Kidney glomerular epithelial cell (primary cell): ENCODE measurements at places on chromosomes 3 and 15.

- no peak for DNase-seq
These were observed 507.4 kb downstream of the TAFA4 start for GRCh38 chr3:68424796-68425460.

GRCh38 chr3:158909870-158910269, 108.0 kb downstream of the MFSD1 start:
- DNase-seq, result no peak

DNA sequence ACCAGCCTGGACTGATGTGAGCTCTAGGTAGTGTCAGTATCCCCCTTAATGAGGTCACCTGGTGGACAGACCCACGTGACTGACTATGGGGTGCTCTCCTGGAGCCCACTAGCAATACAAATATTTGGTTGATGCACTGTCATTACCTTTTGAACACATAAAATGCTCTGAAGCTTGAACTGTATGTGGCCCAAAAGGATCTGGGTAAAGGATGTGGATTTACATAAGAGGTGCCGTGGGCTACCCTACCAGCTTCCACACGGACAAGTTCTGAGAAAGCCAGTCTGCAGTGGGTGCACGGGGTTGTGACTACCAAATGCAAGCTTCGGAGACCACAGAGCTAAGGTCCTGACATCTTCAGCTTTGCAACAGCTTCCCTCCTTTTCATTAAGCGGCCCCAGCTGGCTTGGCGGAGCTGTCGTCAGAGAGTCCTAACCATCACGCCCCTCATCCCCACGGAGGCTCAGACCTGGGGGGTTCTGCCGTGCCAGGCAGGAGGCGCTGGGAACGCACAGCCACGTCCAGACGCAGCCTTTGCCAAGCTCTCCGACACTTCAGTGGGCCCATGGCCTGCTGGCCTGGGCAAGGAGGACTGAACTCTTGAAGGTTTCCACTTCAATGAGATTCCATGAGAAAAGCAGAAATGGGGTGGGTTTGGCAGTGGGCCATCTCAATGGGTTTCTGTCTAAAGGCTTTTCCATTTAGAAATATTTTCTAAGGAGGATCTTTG, 228.3 kb downstream of the ADAMTS17 start:
- no peak for DNase-seq

GRCh38 chr3:156648086-156648485, 26.3 kb upstream of the TIPARP start:
- peak; percentile 78 for DNase-seq

- DNase-seq, result no peak
These were observed 11.3 kb upstream of the XRN1 start for GRCh38 chr3:142459096-142459495.

DNA sequence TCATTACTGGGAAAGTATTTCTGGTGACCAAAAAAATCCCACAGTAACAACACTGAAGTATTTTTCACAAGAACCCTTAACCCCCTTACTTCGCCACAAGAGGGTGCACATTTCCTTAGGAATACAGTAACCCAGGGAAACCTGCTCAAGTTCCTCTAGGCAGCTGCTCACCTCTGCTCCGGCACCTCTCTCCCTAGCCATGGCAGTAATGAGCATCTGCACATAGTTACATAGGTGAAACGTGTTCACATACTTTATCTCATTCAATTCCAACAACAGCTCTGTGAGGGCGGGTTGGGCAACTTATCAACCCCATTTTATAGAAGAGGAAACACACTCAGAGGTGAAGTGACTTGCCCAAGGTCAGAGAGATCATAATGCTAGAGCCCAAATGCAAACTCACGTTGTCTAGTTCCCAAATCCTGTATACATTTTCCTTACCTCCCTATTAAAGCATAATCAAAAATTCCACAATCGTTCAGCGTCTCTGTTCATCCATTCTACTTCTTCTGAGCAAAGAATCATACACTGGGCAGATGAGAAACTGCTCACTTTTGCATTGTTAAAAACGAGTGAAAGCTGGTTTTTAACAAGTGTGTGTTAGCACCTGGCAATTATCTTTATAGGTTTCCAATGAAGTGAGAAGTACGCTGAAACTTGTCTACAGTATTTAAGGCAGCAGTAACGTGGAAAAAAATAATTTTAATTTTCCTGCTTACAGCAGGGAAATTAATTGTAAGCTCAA, 90.7 kb downstream of the IGF2BP2 start:
- peak; percentile 86 for DNase-seq

- no peak for DNase-seq
These were observed 99.2 kb upstream of the PSMD6 start for GRCh38 chr3:64122476-64122875.

- DNase-seq, result no peak
These were observed at the start of gene ROBO2 for GRCh38 chr3:77039606-77040171. Gene ROBO2, plus strand, starts transcription at chr3:77040099. Its CDS starts 687 bp downstream, at chr3:77040786.

- DNase-seq, result no peak
These were observed 243.8 kb downstream of the KCNH8 start for GRCh38 chr3:19392150-19392549.

- no peak for DNase-seq
These were observed 44.6 kb downstream of the RFX7 start for GRCh38 chr15:56199038-56199437.

DNA sequence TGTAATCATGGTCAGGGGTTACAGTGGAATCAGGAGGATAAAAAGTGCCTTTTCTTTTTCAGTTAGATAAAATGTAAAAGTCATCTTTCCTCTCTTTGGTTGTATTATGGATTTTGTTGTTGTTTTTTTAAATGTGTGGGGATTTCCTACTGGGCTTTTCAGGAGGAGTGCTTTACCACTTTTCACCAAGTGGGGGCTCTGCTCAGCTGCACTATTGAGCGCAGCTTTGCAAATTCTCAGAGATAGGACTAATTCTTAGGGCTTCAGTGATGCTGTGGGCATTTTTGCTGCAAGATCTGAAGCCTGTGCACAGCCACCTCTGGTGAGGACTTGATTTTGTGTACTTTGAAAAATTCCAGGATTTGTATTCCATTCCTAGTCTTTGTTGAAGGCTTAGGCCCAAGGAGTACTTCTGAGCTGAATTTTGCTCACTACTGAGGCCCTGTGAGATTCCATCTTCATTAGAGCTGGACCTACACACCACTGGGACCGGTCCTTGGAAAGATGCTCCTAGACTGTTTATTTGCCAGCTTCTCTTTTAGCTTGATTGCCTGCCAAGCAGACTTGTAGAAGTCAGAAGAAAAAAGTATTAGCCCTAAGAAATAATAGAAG, 7.5 kb downstream of the GNB5 start:
- peak; percentile 0 for DNase-seq

- DNase-seq, result no peak
These were observed 1.4 kb upstream of the RAB5A start for GRCh38 chr3:19945534-19945933.

GRCh38 chr3:120673116-120673515, 8.9 kb downstream of the HGD start:
- no peak for DNase-seq

DNA sequence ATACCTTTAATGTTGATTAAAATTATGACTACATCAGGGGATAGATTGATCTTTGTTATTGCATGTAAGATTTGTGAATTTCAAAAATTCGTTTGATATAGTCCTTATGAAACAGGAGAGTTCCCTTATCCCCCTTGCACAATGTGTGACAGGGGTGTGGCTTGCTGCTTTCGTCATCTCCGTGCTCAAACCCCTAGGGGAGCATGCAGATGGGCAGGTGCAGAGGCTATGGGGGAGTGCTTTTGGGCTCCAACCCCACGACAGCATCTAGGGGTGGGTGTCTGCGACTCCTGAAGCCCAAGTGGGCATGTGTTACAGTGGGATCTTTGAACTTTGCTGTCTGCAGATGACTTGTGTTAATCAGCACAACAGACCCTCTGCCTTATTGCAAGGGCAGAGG, 360.1 kb upstream of the GOLIM4 start:
- DNase-seq, result no peak
